ENCODE measurements at places on chromosomes 7 and 10.
A peak's percentile ranks its signal among the peaks of the same experiment; 100 is the strongest.

DNA sequence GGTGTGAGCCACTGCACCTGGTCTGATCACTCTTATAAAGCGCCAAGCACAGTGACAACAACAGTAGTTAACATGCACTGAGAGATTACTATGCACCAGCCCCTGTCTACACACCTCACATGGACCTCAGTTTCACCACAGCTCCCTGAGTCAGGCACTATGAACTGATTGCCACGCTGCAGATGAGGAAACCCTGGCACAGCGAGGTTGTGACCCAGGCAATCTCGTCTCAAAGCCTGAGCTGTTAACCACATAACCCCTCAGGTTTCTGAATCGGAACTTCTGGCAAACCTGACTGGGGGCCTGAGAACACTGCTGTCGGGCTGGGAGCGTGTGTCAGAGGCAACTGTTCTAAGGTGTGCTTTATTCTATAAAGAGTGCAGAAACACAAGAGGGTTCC, 150.8 kb downstream of the RNF216 start:
- DNase-seq: no peak

DNA sequence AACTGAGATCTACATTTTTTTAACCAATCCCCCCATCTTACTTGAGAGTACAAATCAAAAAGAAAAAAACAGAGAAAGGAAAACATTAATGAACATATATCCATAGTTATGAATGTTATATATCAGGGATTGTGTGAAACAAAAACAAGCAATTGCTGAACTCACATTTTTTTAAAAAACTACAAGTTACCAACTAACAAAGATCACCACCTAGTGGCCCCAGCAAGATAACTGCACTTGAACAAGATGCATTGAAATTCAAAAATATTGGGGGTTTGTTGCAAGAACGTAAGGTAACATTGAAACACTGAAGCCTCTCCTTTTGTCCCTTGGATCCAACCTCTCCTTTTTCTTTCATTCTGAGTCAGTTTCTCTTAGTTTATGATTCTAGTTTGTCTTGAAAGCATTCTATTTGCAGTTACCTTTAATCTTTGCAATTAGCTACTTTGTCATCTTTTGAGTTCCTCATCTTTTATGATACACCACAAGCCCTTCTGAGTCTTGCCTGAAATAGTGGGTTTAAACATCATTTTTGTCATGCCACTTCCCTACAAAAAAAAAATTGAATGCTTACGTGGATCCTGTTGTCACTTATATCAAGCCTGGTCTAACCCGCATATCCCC, 87.3 kb upstream of the TES start:
- no peak for DNase-seq

DNA sequence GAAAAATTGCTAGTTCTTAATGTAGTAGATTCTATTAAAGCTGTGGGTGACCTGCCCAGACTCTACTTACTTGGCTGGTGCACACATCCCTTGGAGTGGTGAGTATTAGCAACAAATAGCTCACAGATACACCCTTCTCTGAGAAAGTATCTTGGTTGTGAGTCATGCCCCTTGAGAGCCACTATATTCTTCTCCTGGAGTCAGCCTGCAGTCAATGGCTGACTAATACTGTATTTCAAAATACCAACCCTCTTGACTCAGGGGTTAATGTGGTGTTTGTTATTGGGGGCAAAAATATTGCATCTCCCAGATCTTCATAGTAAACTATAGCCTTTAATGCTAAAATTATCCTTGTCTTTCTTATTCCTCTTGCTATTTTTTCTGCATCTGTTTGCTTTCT, 354.9 kb downstream of the BMPER start:
- peak; percentile 62 for DNase-seq

DNA sequence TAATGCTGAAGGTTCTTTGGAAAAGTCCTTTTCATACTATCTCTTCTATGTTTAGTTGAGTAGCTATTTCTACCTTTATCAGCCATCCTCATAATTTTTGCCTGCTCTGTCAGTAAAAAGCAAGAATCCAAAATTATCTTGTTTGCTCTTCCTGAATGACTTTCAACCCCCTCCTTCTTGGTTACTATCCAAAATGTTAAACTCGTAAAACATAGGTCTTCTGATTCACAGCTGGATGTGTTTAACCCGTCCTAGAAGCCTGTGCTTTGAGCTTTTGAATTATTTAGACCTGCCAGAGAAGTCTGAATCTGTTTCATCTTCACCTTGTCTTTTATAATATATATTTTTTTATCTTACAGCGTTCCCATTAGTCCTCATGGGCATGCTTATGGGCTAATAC, 136.4 kb upstream of the MDFIC start:
- DNase-seq: no peak

GRCh38 chr7:40777730-40778312, 643.0 kb downstream of the SUGCT start:
- no peak for DNase-seq

- no peak for DNase-seq
These were observed 34.4 kb upstream of the GRID1 start for GRCh38 chr10:86400705-86401587.

GRCh38 chr7:12256090-12256489, 45.0 kb downstream of the TMEM106B start:
- DNase-seq: peak; percentile 73

DNA sequence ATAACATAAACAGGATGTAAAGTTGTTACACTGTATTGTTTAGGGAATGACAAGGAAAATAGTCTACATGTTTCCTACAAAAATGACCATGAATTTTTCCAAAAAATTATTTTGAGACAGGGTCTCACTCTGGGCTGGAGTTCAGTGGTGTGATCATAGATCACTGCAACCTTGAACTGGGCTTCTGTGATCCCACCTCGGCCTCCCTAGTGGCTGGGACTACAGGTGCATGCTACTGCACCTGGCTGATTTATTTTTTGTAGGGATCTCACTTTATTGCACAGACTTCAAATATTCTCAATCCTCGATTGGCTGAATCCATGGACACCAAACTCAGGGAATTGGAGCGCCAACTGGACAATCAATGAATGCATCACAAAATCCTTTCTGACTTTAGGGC, 6.6 kb downstream of the CHCHD2 start:
- no peak for DNase-seq

GRCh38 chr7:83941300-83941699, 253.3 kb downstream of the SEMA3A start:
- DNase-seq: no peak

GRCh38 chr10:76026176-76026771, 594.9 kb downstream of the LRMDA start:
- DNase-seq: no peak

GRCh38 chr10:17923728-17924127, 28.0 kb upstream of the SLC39A12 start:
- DNase-seq: peak; percentile 77

DNA sequence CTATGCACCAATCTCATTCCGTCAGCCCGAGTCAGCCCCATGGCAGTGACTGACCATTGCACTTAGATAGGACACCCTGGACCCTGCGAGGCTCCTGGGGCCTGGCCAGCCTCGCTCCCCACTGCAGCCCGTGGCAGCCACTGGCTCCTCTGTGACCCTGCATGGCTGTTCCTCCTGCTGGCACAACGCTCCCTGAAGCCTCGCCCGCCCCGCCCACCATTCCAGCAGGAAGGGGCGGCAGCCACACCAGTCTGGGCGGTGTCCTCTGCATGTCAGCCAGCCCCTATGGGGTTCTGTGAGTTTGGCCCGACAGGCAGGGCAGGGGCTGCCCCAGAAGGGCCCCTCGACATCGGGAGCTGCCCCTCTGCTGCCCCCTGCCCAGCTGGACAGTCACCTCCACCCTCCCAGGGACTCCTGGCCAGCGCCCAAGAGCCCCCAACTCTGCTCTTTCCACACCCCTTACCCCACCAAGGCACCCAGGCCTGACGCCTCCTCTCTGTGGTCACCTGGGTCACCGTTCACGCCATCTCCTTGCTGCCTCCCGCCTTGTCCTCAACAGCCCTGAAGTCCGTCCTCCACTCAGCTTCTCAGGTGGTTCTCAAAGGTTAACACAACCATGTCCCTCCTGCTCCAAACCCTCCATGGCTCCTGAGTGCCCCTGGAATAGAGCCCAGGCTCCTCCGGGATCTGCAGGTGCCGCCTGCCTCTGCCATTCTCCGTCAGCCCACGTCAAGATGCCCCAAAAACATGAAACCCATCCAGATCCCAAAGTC, 103.5 kb downstream of the MICALL2 start:
- no peak for DNase-seq

- DNase-seq: no peak
These were observed 15.6 kb downstream of the ELN start for GRCh38 chr7:74043523-74043951.

DNA sequence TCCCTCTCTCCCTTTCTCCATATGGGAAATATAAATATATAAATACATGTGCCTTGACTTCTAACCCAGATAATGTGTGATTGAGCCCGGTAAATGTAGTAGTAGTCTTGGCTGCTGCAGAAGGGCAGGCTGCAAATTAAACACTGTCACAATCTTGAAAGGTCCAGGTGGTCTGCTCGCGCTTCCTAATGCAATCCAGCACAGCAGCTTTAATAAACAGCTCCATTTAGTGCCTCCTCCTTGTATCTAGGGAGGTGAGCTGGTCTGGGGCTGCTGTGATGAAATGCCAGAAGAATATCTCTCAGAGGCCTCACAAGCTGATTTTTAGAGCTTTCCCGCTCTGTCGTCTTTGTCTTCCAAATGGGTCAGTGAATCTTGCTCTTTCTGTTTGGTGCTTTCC, 782 bp downstream of the POU6F2 start:
- no peak for DNase-seq

DNA sequence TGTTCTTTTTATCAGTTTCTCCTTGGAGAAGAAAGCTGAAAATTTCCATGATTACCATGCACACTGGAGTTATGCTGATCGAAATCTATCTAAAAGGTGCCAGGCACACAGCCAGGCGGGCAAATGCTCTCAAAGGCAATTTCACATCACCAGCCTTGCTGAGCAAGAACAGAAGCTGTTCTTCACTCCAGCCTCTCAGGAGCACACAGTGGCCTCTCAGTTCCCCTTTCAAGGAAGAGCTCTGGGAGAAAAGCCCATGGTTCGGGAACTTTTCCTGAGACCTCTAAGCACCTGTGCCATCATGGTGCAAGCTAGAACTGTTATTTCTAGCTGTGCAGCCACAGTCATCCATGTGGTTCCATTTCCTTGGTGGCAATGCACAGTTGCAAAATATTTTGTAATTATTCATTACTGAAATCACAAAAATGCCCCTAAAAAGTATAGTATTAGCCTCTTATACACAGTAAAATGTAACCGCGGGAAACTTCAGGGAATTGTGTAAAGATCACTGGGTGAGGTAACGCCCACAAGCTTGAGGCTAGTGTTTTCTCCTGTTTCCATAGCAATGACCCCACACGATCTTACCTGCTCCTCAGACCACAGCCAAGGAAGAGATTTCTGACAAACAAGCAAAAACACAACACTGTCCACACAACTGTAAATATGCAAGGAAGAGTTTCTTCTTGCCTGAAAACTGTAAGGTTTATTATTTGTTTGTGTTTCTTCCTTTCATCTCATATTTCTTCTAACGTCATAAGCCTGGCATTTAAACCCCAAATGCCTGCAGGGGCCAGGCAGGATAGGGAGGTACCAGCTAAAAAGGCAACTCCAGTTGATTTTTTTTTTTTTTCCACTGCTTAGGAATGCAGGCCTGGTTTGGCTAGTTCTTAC, 121.2 kb downstream of the FAM107B start:
- DNase-seq: peak; percentile 79

GRCh38 chr7:127816354-127817190, 164.6 kb downstream of the SND1 start:
- no peak for DNase-seq

- no peak for DNase-seq
These were observed 24.7 kb upstream of the SFTPA1 start for GRCh38 chr10:79585870-79586527.

DNA sequence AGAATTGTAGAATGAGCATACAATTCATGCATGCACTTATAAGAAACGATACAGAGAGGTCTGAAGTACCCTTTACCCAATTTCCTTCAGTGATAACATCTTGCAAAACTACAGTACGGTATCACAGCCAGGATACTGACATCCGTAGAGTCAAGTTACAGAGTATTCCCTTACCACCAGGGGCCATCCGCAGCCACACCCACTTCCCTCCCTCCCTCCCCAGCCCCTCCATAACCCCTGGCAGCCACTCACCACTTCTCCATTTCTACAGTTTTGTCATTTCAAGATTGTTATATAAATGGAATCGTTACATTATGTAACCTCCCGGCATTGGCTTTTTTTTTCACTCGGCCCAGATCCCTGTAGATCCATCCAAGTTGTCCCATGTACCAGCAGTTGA, 113.6 kb upstream of the RET start:
- DNase-seq: no peak
